ENCODE measurements at places on chromosomes 2 and 18. TPM values are rescaled to one million over a fixed set of nuclear protein-coding genes. Genes with fewer than 3 reads are reported as not detected.

The PCARE gene
- 0.62 TPM for polyA plus RNA-seq

GRCh38 chr18:5159080-5159479 is 38.0 kb downstream of the AKAIN1 start:
- no peak for DNase-seq

- no peak for DNase-seq
Measured at GRCh38 chr2:173942861-173943523, 22.2 kb downstream of the SP3 start.

DNA sequence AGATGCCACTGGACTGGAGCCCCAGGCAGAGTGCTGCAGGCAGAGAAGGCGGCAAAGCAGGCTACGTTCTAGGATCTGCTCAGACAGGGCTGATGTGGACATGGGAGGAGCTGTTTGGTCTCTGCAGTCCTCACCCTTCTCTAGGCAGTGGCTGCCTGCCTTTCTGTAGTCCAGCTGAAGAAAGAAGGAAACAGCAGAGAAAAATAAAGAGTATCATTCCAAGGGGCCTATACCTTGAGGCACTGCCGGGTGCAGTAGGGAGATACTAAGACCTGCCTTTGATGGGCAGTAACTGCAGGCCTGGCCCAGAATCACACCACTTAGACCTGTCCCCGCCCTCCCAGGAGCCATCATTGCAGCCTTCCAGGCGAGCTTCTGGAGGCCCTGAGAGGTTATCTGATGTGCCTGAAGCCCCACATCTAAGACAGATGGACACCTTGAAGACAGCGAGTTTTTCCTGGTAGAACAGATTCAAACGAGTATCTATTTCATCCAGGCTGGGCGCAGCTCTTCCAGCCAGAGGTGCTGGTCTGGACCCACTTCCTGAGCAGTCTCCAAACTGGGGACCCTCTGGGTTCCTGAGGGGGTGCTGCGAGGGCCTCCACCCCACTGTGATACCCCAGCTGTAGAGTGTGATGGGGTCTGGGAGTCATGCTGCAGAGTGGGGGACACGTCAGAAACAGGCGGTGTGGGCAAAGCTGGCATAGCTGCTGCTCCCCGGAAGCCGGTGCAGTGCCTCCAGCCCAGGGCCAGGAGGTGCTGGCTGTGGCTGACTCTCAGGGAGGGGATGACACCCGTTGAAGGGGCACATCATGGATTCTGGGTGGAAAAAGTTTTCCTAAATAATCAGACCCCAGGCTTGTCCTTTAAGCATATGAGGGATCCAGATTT is 87.3 kb upstream of the OTOS start:
- no peak for DNase-seq

GRCh38 chr2:19480673-19481072 is 122.2 kb upstream of the OSR1 start:
- DNase-seq = no peak

DNA sequence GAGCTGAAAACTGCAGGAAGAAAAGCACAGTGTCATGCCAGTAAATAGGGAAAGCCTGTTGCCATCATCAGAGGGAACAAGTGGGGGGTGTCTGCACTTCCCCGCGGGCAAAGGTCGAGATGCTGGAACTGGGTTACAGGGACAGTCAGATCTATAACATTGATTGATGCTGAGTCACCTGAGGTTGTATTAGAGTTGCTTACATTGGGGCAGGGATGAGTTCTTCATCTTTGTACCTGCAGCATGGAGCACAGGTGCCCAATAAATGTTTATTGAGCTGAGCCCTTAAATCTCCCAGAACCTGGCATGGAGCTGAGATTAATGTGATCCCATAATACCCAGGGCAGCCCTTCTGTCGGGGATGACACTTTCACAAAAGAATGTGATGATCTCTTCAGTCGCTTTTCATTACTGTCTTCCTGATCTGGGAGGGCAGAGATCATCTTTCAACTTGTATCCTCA is 5.9 kb upstream of the RNF152 start:
- no peak for DNase-seq

DNA sequence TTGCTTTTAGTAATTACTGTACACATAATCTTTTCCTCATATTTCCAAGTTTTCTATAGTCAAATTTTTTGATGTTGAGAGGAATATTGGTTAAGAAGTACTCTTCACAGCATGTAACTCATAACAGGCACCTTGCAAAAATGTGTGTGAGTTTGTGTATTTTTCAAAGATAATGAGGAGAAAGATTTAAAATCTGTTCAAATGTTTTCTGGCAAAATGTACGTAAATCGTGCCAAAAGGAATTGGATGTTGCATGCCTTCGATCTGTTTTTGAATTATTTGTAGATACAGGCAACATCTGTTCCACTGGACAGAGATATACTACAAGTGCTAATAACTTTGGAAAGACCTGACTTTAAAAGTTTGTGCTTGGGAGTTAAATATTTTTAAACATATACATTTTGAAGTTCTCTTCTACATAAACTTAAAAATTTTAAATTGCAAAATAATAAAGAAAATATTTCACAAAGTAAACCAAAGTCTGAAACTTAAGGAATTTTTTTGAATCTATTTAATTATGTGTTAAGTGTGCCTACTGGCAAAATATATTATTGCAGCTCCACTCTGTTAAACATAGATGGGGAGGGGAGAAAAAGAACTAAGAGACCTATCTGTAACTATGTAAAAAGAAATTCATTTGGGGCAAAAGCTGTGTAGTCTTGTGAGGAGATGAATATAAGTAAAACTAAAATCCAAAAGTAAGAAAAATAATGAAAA is 133.5 kb upstream of the UBE2E3 start:
- DNase-seq = no peak

GRCh38 chr2:240455647-240456446 is 20.4 kb downstream of the GPC1 start:
- no peak for DNase-seq

GRCh38 chr18:6537475-6537874 is 122.8 kb upstream of the L3MBTL4 start:
- no peak for DNase-seq
